NCI-H2171 treated with DMSO at 0.1 percent for 48 hours (cell line): ENCODE measurements at places on chromosomes 4 and X.
A peak's percentile ranks its signal among the peaks of the same experiment; 100 is the strongest.

DNA sequence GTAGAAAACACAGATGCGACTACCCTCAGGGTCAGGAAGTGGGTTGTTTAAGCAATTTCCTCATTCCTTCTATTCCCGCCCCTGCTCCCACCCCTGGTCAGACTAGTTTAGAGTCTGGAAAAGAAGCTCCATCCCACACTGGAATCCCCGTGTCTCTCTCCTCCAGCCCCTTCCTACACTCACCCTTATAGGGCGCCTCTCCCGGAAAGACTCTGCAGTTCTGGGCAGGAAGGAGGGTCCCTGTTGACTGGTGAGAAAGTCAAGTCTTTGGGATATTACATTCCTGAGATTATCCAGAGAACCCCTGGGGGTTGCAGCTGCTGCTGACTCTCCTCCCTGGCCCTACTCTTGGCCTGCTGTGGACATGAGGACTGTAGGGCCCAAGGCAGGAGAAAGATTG is 11.9 kb downstream of the STARD8 start:
- DNase-seq = no peak

- DNase-seq = no peak
These were observed 90.6 kb downstream of the ZNF518B start for GRCh38 chr4:10366628-10367027.

DNA sequence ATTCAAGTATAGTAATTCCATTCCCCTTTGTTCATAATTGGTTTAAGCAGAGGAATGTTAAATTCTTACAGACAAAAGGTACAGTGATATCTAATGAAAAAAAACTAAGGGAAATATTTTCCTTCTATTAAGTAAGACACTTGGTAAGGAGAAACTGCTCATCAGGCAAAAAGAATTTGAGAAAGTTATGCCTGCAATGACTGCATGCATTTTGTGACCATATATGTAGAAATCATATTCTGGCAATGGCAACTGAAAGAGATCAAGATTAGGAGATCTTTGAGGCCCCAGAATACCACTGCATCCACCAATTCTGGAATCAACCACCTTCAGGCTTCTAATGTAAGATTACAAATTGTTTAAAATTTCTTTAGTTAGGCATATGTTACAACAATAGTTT is 364.8 kb downstream of the PCDH10 start:
- no peak for DNase-seq

- no peak for DNase-seq
These were observed 9.3 kb downstream of the FAM120C start for GRCh38 chrX:54173791-54174190.

- DNase-seq = no peak
These were observed 1.1 kb downstream of the TAFAZZIN start for GRCh38 chrX:154412468-154412867.

GRCh38 chrX:48694776-48695533 is 1.6 kb upstream of the SUV39H1 start:
- DNase-seq = peak; percentile 4

- DNase-seq = no peak
These were observed 126.4 kb downstream of the HMX1 start for GRCh38 chr4:8745005-8745790.

DNA sequence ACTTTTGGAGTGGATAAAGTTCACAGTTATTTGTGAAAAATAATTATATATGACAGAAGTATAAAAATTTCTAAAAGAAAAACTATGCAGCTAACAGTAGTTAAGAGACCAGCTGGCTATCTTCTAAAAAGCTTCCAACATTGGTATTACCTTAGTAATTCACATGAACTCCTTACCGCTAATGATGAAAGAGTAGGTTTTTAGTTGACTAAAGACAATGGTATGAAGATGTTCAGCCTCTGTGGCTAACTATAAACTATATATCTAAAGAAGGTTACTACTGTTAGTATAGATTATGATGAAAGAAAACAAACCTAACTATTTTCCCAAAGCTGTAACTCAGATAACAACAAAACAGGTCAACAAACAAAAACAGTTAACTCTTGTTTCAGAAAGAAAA is 10.4 kb downstream of the CCNI start:
- no peak for DNase-seq
